Osteoblast (primary cell): ENCODE measurements at places on chromosomes 1 and 21. TPM values are rescaled to one million over a fixed set of nuclear protein-coding genes. Genes with fewer than 3 reads are reported as not detected.

GRCh38 chr1:172211221-172211620 is 209.3 kb upstream of the C1orf105 start:
- no peak for DNase-seq

PCP4L1 gene
- not detected in 2 replicates for total RNA-seq

GRCh38 chr1:200362421-200362820 is 47.4 kb downstream of the ZNF281 start:
- DNase-seq = no peak

RXFP4 gene
- not detected in 2 replicates for total RNA-seq

- no peak for DNase-seq
These were observed 111.8 kb upstream of the USH2A start for GRCh38 chr1:216535059-216535458.

- DNase-seq = no peak
These were observed 119.1 kb upstream of the C1orf174 start for GRCh38 chr1:4019147-4019521.

- no peak for DNase-seq
These were observed 46.4 kb upstream of the RGS21 start for GRCh38 chr1:192270398-192270797.

DNA sequence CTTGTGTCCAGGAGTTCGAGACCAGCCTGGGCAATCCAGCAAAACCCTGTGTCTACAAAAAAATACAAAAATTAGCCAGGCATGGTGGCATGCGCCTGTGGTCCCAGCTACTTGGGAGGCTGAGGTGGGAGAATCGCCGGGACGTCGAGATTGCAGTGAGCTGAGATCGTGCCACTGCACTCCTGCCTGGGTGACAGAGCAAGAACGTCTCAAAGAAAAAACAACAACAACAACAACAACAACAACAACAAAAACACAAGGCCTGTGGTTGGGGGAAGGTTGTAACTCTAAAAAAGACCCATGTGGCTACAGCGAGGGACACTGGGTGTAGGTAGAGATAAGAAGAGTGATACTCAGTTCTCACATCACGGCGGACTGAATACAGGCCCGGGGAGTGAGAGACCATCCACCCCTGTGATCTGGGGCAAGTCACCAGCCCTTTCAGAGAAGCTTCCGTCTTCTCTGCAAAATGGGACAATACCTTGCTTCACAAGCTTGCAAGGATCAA is 848 bp upstream of the CDC42 start:
- no peak for DNase-seq

GRCh38 chr1:19974822-19975416 is 4.5 kb downstream of the PLA2G2A start:
- DNase-seq = peak; percentile 95

DYNLT4 gene
- 0.29 and 0.36 TPM in 2 replicates for total RNA-seq

GRCh38 chr1:207868251-207868773 is 42.6 kb downstream of the CD34 start:
- peak; percentile 89 for DNase-seq

DNA sequence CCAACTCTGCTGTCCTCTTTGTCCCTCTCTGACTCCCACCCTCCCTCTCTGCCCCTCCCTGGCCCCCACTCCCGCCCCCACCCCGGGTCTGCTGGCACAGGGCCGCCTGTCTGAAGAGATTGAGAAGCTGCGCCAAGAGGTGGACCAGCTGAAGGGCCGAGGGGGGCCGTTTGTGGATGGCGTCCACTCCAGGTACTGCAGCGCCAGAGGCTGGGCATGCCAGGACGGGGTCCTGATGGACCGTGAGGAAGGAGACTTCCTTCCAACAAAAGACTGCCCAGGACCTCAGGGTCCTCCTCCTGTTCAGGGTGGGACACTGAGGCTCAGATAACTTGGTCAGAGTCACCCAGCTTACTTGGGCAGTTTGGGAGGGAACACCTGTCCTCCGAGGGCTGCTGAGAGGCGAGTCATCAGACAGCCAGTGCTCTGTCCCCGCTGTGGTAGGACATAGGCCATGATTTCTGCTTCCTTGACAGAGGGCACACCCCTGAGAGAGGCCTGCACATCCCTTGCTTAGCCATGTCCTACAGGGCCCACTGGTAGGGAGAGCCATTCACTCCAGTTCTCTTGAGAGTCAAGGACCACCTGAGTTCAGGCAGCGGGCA is 23.4 kb downstream of the PPFIA4 start:
- DNase-seq = peak; percentile 74

GRCh38 chr1:71233645-71234044 is 152.8 kb upstream of the ZRANB2 start:
- no peak for DNase-seq

DNA sequence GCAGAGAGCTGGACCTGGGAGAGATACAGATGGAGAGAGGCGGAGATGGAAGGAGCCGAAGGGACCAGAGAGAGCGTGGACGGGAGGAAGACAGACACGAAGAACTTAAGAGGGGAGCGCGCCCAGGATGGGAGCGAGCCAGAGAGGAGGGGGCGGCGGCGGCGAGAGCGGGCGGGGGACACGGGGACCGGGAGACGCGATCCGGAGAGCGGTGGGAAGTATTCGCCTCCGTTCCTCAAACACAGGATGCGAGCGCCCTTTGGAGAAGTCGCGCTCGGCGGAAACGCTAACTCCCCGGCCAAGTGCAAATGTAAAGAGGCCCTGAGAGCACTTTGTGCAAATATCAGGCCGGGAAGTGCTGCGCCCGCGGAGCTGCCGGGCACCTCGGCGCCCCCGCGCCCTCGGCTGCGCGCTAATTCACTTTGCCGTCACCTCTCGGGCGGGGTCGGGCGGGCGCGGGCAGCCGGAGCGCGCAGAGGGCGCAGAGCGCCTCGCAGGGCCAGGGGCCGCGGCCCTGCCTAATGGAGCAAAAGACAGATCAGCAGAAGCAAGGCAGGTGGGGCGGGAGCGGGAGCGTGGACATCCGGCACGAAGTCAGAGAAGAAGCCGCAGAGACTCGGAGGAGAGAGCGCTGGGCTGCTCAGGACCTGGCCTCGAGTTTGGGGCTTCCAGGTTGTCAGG is 281.2 kb downstream of the RRAGC start:
- no peak for DNase-seq

DNA sequence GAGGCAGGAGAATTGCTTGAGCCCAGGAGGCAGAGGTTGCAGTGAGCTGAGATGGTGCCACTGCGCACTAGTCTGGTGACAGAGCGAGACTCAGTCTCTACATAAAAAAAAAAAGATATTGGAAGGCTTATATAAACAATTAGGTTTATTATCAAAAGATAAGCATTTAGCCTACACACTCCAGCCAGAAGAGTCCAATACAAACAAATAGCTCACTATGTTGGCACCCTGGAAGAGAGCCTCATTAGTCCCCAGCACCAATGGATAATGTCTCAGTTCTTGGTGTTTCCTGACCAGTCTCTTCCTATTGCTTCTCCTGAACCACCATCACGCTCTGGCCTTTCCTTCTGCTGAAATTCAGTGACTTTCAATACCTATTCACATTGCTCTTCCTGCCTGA is 48.6 kb upstream of the ATP1A1 start:
- DNase-seq = peak; percentile 27

DNA sequence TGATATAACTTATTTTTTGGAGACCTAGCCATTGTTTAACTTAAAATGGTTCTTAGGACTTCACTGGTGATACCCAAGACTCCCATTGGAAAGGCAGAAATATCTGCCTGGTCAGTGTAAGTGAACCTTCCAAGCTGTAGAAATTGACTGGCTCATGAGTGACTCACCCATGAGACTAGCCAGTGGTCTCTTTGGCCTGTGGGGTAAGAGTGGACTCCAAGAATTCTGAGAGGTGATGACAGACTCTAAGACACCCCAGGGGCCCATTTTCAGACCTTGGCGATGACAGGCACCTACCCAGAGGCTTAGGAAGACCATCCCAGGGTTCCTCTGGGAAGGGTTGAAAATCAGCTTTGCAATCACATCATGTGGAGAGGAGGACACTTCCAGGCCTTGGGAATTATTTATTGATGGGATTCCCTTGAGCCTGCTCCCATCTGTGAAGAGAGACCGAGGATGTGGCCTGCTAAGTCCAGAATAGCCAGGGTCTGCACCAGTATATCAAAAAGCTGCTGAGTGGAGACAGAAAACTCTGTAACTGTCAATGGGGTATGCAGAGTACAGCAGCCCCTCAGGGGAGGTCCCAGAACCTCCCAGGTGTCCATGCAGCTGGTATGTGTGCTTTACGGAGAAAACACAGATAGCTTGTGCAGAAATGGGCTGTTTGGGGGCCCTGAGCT is 78.9 kb downstream of the KAZN start:
- no peak for DNase-seq

DNA sequence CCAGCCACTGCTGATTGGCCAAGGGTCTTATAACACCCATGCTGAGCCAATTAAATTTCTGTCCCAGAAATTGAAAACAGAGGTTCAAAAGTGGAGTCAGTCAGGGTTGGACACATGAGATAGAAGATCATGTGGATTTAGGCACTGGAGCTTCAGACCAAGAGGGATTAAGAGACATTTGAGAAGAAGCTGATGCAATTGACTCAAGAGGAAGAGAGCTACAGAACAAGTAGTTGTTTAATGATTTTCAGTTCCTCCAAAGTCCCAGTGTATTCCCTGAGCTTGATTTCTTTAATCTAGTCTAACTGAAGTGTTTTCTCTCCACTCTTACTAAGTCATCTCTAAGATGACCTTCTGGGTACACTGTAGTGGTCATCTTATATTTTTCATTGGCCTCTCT is 227.1 kb downstream of the DUSP10 start:
- DNase-seq = no peak

SAMSN1 gene
- total RNA-seq = under 0.01 TPM in 1 of 2 replicates, not detected in the other

DNA sequence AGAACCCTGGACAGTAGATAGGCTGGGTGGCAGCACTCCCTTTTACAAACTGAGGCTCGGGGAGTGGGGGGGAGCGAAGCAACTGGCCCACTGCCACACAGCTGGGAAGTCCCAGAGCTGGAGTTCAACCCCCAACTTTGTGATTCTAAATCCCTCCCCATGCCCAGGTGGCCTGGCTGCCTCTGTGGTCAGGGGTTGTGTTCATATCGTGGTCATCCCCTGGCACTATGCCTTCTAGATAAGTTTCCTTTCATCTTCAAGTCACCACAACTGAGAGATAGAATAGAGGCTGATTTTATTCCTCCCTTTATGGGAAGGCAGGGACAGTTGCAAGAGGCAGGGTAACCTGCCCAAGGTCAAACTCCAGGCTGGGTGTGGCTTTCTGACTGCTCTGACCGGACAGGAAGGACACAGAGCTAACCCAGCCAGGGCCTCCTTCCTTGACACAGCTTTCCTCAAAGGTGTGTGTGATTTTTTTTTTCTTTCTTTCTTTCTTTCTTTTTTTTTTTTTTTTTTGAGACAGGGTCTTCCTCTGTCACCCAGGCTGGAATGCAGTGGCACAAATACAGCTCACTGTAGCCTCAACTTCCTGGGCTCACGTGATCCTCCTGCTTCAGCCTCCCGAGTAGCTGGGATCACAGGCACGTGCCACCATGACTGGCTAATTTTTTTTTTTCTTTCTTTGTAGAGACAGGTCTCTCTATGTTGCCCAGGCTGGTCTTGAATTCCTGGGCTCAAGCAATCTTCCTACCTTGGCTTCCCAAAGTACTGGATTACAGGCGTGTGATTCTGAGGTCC is 18.4 kb upstream of the TNFRSF1B start:
- DNase-seq = no peak

DNA sequence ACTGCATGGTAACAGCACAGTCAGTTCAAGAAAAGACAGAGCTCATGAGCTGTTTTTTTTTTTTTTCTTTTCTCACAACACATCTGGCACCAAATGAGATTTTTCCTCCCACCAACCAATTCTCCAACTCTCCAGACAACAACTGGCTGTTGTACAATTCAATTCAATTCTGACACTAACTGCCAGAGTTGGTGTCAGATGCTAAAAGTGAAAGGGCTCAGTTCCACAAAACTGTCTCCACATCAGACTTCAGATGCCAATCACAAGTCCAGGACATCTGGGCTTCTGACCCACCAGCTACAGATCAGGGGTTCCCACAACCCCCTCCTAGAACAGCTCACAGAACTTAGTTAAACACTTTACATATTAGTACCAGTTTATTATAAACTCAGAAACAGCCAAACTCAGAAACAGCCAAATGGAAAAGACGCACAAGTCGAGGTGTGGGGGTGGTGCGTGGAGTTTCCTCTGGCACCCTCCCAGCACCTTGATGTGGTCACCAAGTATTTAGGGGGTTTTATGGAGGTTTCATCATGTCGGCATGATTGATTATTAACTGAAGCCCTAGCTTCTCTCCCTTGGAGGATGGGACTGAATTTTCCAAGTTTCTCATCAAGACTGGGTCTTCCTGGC is 39.2 kb upstream of the LRRC8D start:
- DNase-seq = no peak

- DNase-seq = peak; percentile 100
These were observed 8.0 kb upstream of the TNFRSF14 start for GRCh38 chr1:2548068-2548589.

- no peak for DNase-seq
These were observed 69.6 kb downstream of the CD34 start for GRCh38 chr1:207841293-207841692.

DNA sequence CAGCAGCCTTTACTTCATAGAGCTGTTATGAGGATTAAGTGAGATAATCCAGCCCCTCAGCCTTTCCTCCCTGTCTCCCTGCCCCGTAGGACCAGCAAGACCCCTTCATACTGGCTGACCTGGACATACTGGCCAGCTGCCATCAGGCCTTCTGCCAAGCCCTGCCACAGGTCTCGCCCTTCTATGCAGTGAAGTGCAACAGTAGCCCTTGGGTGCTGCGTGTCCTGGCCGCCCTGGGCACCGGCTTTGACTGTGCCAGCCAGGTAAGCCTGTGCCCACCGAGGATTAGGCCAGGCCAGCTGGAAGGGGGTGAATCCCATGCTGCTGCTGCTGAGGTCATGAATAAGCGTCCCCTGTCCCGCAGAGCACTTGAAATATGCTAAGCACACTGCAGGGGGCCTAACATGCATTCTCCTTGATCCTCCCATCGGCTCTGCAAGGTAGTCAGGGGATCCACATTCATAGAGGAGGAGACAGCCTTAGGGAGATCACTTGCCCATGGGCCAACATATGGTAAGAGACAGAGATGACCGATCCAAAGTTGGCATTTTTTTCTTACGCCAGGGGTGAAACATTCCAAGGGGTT is 73.3 kb upstream of the TINAGL1 start:
- peak; percentile 37 for DNase-seq

LRP8 gene
- 8.3 and 11.2 TPM in 2 replicates for total RNA-seq
